ENCODE measurements at places on chromosomes 2 and 18.

- DNase-seq: no peak
Measured at GRCh38 chr2:211114826-211115455, 558.5 kb downstream of the CPS1 start.

- no peak for DNase-seq
Measured at GRCh38 chr2:128162266-128162665, 71.3 kb downstream of the UGGT1 start.

- no peak for DNase-seq
Measured at GRCh38 chr2:26521054-26521912, 43.4 kb upstream of the OTOF start.

GRCh38 chr2:48445091-48445725 lies 84.7 kb upstream of the STON1 start:
- DNase-seq: no peak

DNA sequence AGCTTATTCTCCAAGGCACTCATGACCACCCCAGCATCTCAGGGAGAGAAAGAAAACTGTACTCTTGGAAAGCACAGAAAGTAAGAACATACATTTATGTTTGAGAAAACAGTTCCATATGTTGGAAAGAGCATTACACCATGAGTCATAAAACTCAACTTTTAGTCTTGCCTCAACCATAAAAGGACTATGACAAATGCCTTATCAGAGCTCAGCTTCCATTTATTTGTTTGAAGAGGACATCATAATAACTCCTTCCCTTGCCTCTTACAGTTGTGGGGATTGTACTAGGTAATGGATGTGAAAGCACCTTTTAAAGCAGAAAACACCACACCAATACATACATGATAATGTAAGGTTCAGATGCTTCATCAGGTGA lies 370.8 kb downstream of the LNPK start:
- no peak for DNase-seq

GRCh38 chr2:9207641-9208311 lies 1.2 kb downstream of the ASAP2 start:
- DNase-seq: no peak

- no peak for DNase-seq
Measured at GRCh38 chr2:41930807-41931566, 116.8 kb upstream of the PKDCC start.
